Mucosa of gallbladder (tissue), 1 donor: ENCODE measurements at places on chromosomes 13 and 19. TPM values are rescaled to one million over a fixed set of nuclear protein-coding genes. Genes with fewer than 3 reads are reported as not detected.
A peak's percentile ranks its signal among the peaks of the same experiment; 100 is the strongest.

DNA sequence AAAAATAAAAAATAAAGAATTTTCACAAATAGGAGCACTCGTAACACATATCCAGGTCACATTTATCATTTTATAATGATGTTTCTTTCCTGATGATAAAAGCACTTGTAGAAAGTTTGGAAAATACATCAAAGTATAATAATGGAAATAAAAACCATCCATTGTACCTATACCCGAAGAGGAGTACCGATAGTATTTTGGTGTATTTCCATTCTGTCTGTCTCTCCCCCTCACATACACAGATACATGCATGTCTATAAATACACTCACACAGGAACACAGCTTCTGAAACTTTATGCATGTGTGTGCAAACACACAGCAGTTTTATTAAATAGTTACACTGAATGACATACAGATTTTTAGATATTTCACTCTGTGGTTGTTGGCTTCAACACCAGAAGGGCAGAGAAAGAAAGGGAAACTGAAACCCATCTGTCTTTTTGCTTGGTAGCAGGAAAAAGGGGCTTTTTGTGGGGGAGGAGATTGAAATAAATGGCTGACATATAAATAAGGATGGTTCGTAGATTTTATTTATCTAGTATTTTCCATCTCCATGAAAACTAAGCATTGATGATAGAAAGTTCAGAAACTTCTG lies 114.8 kb downstream of the LRCH1 start:
- no peak for DNase-seq

- peak; percentile 76 for DNase-seq
Measured at GRCh38 chr19:57830071-57830602, at the start of gene ZNF587B. Gene ZNF587B (plus strand): TSS chr19:57830299. CDS start chr19:57830529, 230 bp downstream.

GRCh38 chr19:23399443-23399842 lies 4.2 kb upstream of the ZNF91 start:
- no peak for DNase-seq

- DNase-seq: no peak
Measured at GRCh38 chr19:51094696-51095279, 12.1 kb upstream of the KLK14 start.

GRCh38 chr13:41299316-41300094 lies 11.6 kb upstream of the NAA16 start:
- DNase-seq: no peak

- DNase-seq: no peak
Measured at GRCh38 chr19:32555786-32556185, 25.2 kb upstream of the PDCD5 start.

DNA sequence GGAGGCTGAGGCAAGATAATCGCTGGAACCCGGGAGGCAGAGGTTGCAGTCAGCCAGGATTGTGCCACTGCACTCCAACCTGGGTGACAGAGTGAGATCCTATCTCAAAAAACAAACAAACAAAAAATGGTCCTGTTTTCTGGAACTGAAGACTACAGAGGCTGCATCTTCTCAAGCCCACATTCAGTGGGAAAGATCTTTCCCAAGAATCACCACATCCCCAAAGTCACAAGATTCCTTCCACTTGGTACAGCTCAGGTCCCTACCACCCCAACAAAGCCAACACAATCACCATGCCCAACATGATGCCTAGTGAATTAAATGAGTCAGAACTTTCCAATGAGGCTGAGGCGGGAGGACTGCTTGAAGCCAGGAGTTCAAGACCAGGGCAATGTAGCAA lies 15.3 kb downstream of the CATSPERG start:
- no peak for DNase-seq

- no peak for DNase-seq
Measured at GRCh38 chr13:45954836-45955800, 97.4 kb downstream of the ZC3H13 start.

- DNase-seq: no peak
Measured at GRCh38 chr19:688214-688613, 7.0 kb downstream of the PRSS57 start.

DNA sequence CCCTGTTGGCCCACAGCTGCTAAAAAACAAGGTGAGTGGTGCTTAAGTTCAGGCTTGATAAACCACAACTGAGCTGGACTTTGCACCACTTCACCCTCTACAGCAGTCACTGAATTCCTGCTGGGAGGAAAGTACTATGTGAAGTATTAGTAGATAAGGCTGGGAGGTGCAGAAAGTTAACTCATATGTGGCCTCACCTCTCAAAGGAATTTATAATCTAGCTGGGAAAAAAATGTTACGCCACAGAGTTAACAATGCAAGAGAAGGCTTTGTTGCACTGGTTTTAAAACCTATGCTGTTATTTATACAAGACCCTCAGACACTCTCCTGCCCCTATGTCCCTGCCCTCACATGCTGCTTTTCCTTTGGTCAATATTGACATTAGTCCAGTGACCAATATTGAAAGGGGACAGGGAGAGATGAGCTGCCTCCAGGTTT lies 60.9 kb downstream of the LIG4 start:
- peak; percentile 81 for DNase-seq

DNA sequence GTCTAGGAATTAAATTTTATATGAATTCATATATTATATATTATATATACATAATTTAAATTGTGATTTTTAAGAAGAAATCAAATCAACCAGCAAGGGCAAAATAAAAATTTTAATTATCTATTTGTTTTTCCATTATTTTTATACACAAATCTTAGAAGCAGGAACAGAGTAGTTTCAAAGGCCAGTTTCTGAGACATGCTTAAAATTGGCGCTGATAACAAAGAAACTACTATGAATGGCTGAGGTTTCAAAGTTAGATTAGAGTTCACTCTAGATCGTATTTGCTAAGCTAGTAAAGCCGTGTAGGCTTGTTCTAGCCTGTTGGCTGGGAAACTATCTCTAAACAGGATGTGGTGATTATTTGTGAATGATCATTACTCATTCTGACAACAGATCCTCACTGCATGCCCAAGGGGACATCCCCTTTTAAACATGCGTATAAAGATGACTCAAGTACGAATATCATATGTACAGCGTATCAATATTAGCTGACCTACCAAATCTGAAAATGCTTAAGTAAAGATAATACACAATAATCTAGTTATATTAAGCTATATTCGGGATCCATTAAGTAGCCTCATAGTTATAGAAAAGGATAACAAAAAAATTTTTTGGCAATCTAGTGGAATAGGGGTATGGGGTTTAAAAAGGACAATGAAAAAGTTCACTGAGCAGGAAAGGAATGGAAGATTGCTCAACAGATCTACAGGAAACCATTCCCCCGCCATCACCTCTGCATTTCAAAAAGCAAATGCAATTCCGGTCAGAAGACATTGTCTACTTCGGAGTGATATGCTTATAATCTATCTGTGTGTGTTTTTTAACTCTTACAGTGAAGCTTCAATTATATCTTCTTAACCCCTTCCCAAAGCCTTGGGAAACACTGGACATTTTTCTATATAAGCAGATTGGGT lies 150.1 kb downstream of the SHISA2 start:
- DNase-seq: no peak

DNA sequence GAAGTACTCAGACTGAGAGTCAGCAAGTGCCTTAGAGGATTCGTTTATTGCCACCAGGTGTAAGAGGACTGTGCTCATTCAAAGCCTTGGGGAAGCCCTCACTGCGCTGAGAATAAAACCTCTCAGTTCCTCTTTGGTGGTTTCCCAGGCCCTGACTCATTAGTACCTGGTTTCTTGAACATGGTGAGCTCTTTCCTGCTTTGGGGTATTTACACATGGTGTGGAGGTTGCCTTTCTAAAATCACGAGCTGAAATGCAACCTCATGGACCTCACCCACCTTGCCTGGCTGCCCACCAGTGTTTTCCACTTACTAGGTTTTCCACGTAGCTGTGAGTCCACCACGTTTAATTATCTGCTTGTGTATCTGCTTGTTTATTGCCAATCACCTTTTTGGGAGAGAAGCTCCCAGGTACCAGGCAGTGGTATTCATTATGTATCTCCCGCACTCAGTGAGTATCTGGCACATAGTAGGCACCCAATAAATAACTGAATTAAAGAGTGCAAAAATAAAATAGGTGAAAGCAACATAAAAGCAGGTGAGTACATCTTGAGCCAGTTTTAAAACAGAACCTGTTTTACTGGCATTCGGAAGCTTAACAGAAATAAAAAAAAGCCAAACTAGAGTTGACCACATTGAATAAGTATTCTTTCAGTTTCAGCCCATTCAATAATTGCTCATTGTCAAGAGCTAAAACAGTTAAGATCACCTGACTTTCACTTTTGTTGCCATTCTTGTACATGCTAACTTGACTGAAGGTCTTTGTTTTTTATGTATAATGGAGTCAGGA lies 533.0 kb downstream of the MYO16 start:
- DNase-seq: no peak

DNA sequence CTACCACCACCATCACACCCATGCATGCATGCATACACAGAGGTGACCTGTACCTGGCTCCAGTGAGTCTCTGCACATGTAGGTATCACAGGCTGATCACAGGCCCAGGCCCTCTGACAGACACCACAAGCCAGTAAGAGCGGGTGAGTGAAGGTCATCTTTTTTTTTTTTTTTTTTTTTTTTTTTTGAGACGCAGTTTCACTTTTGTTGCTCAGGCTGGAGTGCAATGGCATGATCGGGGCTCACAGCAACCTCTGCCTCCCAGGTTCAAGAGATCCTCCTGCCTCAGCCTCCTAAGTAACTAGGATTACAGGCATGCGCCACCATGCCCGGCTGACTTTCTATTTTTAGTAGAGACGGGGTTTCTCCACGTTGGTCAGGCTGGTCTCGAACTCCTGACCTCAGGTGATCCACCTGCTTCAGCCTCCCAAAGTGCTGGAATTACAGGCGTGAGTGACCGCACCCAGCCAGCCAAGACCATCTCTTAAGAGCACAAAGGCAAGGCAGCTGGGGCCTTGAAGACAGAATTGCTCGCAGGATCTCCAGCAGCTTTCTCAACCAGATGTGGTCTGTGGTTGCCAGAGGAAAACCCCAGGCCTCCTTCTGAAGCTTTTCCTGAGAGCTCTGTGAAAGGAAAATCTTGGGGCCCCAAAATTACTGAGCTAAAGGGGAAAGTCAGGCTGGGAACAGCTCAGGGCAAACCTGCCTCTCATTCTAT lies 3.2 kb upstream of the NKG7 start:
- no peak for DNase-seq

GRCh38 chr13:95445131-95445530 lies 107.4 kb upstream of the CLDN10 start:
- DNase-seq: no peak

DNA sequence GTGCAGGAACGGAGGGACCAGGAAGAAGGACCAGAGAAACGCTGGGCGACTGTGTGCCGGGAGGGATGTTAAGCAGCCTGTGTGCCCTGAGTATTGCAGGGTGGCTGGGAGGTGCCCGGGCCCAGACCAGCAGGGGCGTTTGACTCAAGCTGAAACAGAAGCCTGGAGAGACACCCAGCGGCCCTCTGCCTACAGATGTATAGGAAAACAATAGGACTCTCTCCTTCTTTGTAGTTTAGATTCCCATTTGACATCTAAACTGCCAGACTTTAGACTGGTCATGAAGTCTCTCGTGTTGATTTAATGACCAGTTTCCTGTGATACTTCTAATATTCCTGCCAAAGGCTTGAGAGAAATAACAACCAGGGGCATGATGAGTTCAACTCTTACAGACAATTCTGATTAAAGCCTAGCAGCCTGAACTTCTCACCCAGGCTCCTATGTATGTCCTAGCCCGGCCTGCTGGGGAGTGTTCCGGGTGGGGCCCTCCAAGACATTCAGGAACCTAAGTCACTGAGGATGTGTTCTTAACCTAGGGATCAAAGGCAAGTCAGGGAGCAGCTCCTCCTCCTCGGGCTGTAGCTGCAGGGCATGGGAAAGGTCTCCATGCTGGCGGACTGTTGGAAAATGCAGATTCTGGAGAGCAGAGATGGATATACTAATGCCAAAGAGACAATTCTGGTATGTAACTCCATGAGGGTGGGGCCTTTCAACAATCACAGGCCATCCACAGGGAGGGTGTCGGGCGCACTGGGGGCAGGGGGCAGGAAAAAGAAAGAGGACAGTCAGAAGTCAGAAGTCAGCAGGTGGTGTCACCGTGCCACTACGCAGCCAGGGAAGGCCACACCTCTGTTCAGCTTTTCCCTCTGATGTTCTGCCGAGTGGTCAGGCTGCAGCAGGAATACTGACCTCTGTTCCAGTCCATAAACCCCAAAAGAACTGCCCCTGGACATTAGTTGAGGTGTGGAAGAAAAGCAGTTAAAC lies 131.8 kb downstream of the STARD13 start:
- DNase-seq: no peak

DNA sequence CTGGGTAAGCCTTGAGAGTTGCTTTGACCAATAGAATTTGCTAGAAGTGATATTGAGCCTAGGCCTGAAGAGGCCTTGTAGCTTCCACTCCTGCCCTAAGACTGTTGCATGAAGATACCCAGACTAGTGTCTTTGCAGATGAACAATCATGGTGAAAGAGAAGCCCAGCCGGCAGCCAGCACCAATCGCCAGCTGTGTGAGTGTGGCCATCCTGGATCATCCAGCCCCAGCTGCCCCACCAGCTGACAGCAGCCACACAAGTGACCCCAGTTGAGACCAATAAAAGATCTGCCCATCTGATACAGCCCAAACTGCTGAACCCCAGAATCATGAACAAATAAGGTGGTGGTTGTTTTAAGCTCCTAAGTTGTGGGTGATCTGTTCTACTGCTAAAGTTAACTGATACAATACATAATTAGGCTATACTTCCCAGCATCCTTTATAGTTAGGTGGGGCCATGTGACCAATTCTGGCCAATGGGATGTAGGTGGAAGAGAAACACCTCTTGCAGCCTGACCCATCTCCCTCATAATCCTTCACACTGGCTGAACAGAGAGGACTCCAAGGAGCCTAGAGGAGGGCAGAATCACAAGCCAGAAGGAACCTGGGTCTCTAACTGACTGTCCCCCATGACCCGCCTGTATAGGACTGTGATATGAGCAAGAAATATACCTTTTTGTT lies 9.4 kb upstream of the ZNF428 start:
- no peak for DNase-seq

DNA sequence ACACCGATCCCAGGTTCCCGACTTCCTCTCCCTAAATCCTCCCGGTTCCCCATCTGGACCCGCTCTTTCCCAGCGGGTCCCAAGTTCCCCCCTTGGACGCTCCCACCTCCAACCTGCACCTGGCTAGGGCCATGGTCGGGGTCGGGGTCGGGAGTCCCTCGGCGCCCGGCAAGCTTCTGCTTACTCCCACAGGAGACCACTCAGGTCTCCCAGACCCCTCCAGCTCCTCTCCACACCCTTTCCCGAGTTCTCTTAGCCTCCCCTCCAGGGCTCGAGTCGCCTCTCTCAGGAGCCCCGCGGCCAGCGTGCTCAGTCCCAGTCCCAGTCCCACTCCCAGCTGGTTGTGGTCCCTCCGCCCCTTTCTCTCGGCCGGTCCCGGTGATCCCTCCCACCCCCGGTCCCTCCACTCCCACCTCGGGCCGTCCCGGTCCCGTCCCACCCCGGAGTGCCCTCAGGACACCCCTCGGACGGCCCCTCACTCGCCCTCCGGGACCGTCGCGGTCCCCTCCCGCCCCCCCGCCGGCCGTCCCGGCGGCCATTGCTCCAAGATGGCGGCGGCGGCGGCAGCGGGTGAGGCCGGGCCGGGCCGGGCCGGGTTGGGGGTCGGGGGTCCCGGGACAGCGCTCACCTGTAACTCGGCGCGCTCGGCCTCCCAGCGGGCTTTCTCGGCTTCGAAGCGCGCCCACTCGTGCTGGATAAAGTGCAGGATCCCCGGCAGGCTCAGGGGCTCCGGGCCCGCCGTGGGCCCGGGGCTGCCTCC lies at the start of gene FKRP:
Gene FKRP (plus strand): TSS at position 537 of the 760 bp plus-strand sequence. CDS start 9,394 bp downstream, outside the sequence.
- DNase-seq: no peak

PRSS57 gene
- total RNA-seq: not detected

KIR2DL1 gene
- total RNA-seq: not detected

LILRA2 gene
- 5.8 TPM for total RNA-seq

SULT2B1 gene
- total RNA-seq: 13.1 TPM

KLK4 gene
- total RNA-seq: not detected

C1QTNF9B gene
- not detected for total RNA-seq

ADPRHL1 gene
- 4.7 TPM for total RNA-seq

INSL3 gene
- total RNA-seq: not detected

PLPPR3 gene
- 0.20 TPM for total RNA-seq

OR10H1 gene
- not detected for total RNA-seq
